OCI-LY7 (cell line): ENCODE measurements at places on chromosomes 2 and 18. TPM values are rescaled to one million over a fixed set of nuclear protein-coding genes. Genes with fewer than 3 reads are reported as not detected.

The SERPINB12 gene
- not detected in 2 replicates for total RNA-seq

The CNTNAP5 gene
- not detected in 2 replicates for total RNA-seq

The PDE11A gene
- not detected in 2 replicates for total RNA-seq

The FN1 gene
- total RNA-seq: 1.2 and 1.3 TPM in 2 replicates

The TRABD2A gene
- total RNA-seq: 1.6 and 1.8 TPM in 2 replicates
